ENCODE measurements at places on chromosomes 3 and 15. TPM values are rescaled to one million over a fixed set of nuclear protein-coding genes. Genes with fewer than 3 reads are reported as not detected.

ZDHHC23 gene
- 0.77 TPM for total RNA-seq

- H3K36me3 ChIP-seq = no peaks in the 10 kb centered on the region
- no peak within 1 kb of the TSS for H3K27ac ChIP-seq
- H3K4me3 ChIP-seq = peak within 1 kb of the TSS; percentile 16
- DNase-seq = peak; percentile 54
- peaks cover 95% of the 10 kb centered on the region for H3K27me3 ChIP-seq
- no peaks in the 10 kb centered on the region for H3K4me1 ChIP-seq
These were observed at the start of the genes FOXL2 and FOXL2NB for GRCh38 chr3:138946663-138947494. Gene FOXL2 (minus strand): TSS chr3:138947137. CDS start chr3:138946722, 415 bp downstream. Gene FOXL2NB (plus strand): TSS chr3:138947217. CDS start chr3:138947365, 148 bp downstream.

MFN1 gene
- total RNA-seq = 44.9 TPM

GRCh38 chr15:39318231-39318630 is 262.6 kb upstream of the THBS1 start:
- H3K36me3 ChIP-seq = no peaks in the 10 kb centered on the region
- H3K27me3 ChIP-seq = no peaks in the 10 kb centered on the region
